ENCODE measurements at places on chromosomes 2 and 18.

GRCh38 chr18:35983147-35983546 is 10.7 kb downstream of the RMP24 start:
- no peak for DNase-seq

DNA sequence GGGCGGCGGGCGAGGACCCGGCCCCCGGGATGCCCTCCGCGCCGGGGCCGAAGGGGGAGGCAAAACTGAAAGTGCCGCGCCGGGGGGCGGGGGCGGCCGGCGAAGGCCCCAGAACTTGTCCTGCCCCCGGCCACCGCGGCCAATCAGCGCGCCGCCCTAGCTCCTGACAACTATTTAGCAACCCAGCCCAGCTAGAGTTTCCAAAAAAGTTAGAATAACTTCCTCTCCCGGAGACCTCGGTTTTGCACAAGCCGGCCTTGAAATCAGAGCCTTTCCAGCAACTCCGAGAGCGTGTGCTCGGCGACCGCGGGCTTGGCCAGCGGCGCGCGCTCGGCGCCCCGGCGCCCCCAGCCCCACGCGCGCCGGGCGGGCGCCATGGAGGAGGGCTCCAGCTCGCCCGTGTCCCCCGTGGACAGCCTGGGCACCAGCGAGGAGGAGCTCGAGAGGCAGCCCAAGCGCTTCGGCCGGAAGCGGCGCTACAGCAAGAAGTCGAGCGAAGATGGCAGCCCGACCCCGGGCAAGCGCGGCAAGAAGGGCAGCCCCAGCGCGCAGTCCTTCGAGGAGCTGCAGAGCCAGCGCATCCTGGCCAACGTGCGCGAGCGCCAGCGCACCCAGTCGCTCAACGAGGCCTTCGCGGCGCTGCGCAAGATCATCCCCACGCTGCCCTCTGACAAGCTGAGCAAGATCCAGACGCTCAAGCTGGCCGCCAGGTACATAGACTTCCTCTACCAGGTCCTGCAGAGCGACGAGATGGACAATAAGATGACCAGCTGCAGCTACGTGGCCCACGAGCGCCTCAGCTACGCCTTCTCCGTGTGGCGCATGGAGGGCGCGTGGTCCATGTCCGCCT is at the start of gene TWIST2:
Gene TWIST2, plus strand, starts transcription at position 245 of the 850 bp plus-strand sequence. Its CDS starts 131 bp downstream, at position 376.
- no peak for DNase-seq

DNA sequence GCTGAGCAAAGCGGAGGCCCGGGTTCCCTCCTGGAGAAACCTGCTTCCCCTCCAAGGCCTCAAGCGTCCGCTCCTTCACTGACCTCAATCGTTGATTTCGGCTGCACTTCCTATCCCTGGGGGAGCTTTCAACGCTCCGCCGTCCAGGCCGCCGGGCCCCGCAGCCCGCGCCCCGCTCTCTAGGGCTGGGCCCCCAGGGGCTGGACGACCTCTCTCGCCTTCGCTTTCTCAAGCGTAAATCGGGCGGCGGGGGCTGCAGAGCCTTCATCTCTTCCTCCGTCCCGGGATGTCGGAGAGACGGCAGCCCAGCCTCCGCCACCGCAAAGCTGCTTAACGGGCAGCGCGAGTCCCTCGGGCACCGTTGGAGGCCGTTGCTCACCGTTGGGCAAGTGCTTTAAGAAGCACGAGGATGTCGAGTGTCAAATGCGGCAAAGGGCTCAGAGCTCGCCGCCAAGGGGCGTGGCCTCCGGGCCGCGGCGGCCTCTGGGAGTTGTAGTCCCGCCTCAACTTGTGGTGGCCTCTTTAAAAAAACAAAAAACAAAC is 8.5 kb downstream of the HES6 start:
- no peak for DNase-seq

GRCh38 chr2:127122361-127123027 is 15.5 kb upstream of the BIN1 start:
- no peak for DNase-seq

DNA sequence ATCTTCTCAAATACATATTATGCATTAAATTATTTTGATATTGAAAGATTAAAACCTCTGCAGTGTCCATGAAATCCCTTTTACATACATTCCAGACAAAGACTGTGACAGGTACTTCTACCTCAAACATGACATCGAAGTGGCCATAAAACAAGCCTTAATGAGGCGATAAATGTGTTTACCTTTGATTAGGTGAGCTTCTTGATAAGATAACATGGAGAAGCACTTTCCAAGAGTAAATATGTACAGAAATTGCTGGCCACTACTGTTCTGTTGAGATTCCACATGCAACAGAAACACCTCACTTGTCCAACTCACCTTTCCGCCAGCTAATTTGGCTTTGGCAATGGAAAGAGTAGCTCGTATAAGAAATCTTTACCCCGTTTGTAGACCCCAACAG is 55.2 kb downstream of the ZEB2 start:
- DNase-seq = no peak

GRCh38 chr18:73199151-73199550 is 331.4 kb upstream of the NETO1 start:
- no peak for DNase-seq

DNA sequence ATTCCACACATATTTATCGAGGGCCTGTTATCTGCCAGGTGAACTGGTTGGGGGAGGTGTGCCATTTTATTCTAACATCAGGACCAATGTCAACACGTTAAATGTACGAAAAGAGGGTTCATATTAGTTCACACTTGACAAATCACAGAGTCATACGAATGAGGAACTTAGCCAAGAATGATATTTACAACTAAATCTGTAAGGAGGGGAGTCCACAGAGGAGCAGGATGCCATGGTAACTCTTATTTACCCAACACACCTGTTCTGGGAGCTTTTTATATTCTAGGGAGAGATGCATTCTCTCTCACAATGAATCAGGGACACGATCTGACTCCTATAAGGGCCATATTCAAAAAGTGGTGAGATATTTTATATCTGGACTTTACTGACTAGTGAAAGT is 144.1 kb downstream of the CDC42EP3 start:
- no peak for DNase-seq

DNA sequence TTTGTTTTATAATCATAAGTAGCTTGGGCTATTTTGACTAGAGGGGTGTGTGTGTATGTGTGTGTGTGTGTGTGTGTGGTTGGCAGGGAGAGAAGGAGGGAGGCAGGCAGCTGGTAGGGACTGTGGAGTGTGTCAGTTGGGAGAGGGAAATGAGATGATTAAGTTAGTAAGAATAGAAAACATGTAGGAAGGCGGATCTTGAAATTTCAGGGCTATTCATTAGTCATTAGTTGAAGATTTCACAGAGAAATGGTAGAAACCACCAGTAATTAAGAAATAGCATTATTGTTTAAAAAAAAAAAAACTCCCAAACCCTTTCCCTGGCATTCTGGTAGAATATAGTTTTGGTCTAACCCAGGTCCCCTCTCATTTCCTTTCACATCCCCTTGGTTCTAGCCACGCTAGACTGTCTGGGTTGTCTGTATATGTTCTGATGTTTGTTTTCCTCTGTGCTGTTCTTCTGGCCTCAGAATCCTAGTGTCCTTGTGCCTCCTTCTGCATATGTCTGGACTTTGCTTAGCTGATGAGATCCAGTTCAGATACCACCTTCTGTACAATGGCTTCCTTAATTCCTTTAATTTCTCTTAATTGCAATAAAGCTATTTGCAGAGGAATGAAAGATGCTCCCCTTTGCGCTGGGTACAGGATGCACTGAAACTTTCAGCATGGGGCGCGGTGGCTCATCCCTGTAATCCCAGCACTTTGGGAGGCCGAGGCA is 161.6 kb downstream of the NEDD4L start:
- no peak for DNase-seq

GRCh38 chr2:230498506-230499107 is 82.6 kb downstream of the SP100 start:
- DNase-seq = no peak

GRCh38 chr2:23404426-23404825 is 19.4 kb downstream of the KLHL29 start:
- DNase-seq = no peak

DNA sequence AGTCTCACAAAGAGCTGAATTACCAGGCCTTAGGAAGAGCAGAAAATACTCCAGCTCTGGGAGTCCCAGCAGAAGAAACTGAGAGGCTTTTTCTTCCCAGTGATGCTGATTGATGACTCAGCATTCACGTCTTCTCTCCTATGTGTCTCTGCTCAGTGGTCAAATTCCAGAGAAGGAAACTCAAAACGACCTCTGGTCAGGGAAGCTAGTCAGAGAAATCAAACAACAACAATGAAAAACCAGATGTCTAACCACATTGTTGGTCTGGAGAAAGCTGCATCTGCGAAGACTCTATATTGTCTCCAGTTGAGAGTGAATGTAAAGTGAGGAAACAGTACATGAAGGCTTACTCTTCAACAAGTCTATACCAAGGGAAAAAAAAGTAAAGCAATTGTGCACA is 28.6 kb upstream of the CERS6 start:
- DNase-seq = no peak

Measured in keratinocyte (primary cell).